ENCODE measurements at places on chromosomes 7 and 10.

DNA sequence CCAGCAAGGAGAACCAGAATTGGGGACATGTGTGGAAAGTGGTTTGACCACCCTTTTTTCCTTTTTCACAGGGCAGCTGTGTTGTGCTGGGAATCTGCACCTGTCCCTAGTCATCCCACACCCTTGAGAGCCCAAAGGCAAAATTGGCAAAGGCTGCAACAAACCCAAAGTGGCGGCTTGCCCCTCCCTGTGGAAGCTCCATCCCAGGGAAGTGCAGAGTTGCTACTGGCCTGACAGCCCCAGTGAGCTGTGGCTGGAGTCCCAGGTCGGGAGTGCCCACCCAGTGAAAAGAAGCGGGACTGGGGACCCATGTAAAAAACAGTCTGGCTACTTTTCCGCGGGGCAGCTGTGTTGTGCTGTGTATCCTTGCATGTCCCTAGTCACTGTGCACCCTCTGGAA, 109.1 kb upstream of the GRM3 start:
- no peak for DNase-seq

- DNase-seq, result no peak
These were observed 53.9 kb downstream of the CPXM2 start for GRCh38 chr10:123837756-123838155.

GRCh38 chr10:71608819-71609768, 110.5 kb downstream of the C10orf105 start:
- peak; percentile 76 for DNase-seq

GRCh38 chr10:118307859-118308258, 34.3 kb downstream of the FAM204A start:
- DNase-seq, result no peak

DNA sequence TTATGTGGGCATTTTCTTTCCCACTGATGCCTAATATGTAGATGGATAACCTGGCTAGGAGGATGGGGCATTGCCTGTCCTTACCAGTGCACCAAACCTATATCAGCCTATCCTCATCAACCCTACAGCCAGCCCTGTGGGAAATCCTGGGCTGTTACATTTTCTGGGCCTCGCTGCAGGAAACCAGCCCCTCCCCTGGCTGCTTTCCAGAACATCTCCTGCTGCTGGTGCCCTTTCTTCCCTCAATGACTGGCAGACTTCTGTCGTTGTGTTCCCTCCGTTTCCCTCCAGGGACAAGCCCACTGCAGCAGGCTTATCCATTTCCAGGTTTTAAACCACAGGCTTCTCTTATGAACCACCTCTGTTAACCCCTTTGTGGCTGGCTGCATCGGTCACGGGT, 486.1 kb upstream of the COBL start:
- no peak for DNase-seq

DNA sequence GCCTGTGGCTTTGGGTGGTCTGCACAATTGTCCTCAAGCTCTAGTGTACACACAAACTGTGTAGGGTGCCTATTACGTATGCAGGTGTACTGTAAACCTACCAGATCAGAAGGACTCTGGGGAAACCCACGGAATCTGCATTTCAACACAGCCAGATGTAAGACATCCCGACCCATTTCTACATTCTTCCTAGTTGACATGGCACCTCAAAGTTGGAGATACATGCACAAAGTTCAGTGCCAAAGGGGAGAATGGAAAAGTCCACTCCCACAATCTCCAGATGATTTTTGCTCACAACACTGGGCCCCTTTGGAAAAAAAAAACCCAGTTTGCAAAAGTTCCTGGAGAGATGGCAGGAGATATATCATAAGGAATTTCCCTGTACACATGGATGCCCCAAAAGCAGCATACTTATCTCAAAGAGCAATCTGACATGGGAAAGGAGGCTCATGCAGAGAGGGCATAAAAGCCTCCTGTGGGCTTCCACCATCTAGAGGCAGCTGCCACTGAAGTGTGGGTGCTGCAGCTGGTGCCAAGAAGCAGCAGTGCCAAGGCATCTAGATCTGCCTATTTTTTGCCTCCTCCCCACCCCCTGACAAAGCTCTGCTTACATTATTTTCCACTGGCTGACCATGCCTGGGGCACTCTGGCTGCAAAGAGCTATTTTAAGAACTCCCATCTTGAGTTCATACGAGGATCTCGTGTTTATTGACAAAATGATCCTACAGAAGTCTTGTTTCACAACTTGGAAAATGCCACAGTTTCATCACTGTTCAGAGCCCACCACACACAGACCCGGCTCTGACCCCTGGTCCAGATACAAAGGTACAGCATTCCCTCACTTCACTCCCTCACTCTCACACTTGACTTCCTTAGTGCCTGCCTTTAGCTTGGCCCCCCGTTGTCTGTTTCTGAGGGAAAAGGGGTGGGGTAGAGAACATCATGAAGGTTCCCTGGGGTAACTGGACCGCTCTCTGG, 12.9 kb downstream of the TECTB start:
- no peak for DNase-seq

DNA sequence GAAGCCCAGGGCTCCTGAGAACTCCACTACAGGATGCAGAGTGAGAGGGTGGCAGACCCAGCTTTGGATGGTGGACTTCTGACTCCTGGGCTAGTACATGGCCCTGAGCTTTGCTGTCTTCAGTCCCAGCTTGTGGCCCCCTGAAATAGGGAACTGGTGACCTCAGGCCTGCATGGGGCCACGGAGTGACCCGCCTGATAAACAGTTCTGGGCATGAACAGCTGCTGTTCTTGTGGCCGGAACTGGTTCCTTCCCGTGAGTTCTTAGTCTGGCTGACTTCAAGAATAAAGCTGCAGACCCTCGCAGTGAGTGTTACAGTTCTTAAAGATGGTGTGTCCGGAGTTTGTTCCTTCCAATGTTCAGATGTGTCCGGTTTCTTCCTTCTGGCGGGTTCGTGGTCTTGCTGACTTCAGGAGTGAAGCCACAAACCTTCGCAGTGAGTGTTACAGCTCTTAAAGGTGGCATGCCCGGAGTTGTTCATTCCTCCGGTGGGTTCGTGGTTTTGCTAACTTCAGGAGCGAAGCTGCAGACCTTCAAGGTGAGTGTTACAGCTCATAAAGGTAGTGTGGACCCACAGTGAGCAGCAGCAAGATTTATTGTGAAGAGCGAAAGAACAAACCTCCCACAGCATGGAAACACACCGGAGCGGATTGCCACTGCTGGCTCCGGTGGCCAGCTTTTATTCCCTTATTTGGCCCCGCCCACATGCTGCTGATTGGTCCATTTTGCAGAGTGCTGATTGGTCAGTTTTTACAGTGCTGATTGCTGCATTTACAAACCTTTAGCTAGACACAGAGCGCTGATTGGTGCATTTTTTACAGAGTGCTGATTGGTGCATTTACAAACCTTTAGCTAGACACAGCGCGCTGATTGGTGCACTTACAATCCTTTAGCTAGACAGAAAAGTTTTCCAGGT, 268.0 kb downstream of the ZEB1 start:
- peak; percentile 51 for DNase-seq

DNA sequence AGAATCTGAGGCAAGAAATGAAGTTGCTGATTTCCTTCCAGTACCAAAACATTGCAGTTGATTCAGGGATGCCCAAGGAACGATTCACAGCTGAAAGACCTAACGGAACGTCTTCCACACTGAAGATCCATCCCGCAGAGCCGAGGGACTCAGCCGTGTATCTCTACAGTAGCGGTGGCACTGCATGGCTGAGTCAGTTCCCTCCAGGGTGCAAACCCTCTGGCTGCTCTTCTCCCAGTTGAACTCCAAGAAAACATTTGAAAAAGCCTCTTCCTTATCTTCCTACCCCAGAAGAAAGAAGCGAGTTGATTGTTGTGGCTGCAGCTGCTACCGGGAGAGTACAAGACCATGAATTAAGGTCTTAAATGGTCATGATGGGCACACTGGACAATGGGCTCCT, 147.1 kb upstream of the PRSS1 start:
- DNase-seq, result no peak

DNA sequence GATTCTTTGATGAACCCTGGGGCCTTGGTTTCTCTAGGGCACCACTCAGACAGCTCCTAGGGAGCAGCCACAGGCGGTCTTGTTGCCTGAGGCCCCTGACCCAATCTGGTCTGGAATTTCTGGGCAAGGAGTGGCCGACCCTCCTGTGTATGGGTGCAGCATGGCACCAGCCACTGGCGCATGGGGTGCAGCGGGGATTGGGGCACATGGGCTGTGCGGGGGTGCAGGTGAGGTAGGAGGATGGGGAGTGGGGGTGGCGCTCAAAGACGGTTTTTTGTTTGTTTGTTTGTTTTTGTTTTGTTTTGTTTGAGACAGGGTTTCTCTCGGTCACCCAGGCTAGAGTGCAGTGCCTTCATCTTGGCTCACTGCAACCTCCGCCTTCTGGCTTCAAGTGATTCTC, 62.3 kb downstream of the HTR5A start:
- no peak for DNase-seq

- DNase-seq, result no peak
These were observed 82.5 kb downstream of the ABLIM1 start for GRCh38 chr10:114575417-114576131.

DNA sequence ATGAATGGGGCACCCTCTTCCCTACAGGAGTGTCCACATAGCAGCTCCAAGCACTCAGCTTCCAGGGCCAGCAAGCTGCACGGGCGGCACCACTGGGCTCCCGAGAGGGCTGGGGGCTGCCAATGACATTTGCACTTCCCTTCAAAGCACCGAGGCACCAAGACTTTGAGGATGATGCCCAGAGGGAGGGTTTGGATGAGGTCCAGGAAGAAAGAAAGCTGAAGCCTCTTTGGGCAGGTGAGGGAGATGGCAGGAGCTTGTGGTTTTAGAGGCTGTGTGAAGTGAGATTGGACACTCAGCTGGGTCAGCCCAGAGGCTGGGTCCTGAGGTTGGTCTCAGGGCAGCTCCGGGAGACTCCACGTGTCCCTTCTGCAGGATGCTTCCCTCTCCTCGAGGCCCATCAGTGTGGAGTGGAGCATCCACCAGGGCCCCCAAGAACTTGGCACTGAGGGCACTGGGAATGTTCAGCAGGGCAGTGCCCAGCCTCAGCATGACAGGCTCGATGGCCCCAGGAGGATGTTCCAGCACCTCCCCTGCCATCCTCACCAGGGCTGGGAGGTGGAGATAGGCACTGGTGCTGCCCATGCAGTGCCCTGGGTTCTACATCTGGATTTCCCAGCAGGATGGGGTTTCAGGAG, 54.9 kb upstream of the IGFBP3 start:
- DNase-seq, result no peak

- no peak for DNase-seq
These were observed 27.8 kb downstream of the CHST15 start for GRCh38 chr10:124065382-124066125.

- no peak for DNase-seq
These were observed 130.9 kb upstream of the PRR15 start for GRCh38 chr7:29432721-29433120.

GRCh38 chr10:11869743-11870460, 46.7 kb downstream of the PROSER2 start:
- no peak for DNase-seq

DNA sequence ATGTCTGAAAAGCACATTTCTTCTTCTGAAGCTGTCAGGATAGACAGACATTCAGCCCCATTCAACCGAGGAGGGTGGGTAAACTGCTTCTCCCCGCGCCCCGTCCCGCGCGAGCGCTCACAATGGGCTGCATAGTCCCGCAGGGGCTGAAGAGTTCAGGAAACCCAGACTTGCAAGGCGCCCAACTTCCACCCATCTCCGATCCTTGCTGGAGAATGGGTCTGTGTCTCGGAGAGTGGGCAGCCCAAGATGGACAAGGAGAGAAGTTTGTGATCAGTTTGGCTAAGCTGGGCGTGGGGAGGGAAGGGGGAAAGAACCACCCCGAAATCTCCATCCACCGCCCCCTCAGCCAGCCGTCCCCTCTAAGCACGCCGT, 686 bp downstream of the AASS start:
- DNase-seq, result peak; percentile 15

DNA sequence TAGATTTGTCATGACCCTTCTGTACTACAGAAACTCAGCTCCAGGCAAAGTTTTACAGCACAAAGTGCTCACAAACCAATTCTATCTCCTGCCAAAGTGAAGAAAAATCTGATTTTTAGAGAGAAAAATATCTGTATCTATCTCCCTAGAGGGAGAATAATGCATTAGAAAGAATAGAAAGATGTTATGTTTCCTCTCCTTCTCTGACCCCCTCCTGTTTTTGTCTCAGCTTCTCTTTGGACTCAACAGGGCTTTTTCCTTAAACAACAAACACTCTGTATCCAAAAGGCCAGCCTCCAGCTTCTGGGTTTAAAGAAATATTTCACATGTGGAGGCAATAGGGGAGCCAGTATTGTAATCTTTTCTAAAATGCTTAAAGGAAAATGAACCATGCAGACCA, 627.4 kb downstream of the REEP3 start:
- DNase-seq, result no peak

DNA sequence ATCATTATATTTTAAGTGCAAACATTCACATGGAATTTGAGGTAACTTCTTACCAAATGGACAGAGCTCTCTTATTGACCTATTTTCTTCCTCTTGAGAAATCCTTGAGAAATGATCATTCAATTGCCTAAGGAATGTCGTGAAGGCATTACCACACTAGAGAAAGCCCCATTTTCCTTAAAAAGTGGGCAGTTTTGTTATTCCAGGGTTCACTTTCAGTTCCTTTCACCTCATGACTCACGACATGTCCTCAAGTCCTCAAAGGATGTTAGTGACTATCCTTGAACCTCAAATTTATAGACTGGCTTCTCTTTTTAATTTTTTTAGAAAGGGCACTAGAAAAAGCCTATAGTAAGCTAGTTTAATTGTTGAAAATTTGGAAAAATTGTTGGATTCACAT, 40.4 kb upstream of the SMIM30 start:
- DNase-seq, result no peak

GRCh38 chr10:4804465-4804864, 21.5 kb upstream of the AKR1E2 start:
- no peak for DNase-seq

Measured in suppressor macrophage treated with lipopolysaccharide for 1 hour (primary cell).